Right atrium auricular region (tissue), 2 donors: ENCODE measurements at places on chromosomes 5 and 9. TPM values are rescaled to one million over a fixed set of nuclear protein-coding genes. Genes with fewer than 3 reads are reported as not detected.

GRCh38 chr5:37811866-37812265, 28.0 kb downstream of the GDNF start:
- no peaks in the 10 kb centered on the region for H3K36me3 ChIP-seq
- no peak overlapping the region for H3K27ac ChIP-seq
- no peak overlapping the region for H3K4me3 ChIP-seq

DNA sequence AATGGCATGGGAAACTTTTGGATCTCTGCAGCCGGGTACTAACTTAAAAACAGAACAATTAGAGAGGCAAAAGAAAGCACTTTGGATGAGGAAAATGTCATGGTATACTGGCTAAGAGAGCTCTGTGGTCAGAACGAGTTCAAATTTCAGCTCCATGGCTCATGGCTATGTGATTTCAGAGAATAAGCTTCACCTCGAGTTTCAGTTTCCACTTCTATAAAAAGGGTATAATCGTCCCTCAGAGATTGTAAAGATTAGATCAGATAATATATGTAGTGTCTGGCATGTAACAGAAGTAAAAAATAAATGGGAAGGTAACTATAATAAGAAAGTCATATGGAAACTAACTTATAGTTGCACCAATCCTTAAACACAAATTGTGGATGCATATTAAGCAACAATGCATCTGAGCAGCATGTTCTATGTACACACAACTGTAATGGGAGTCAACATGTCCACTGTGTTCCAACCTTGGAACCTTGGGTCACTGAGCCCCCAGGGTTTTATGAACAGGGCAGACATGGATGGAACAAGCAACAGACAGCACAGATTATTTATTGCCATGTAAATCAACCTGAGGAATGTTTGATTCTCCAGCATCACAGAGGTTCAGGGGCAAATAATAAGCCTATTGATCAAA, 145.4 kb downstream of the MAPKAP1 start:
- H3K27me3 ChIP-seq, result no peaks in the 10 kb centered on the region
- H3K36me3 ChIP-seq, result peaks cover 3% of the 10 kb centered on the region
- no peaks in the 10 kb centered on the region for H3K4me1 ChIP-seq
- H3K4me3 ChIP-seq, result no peak overlapping the region
- no peak for DNase-seq

Gene NUTM2G
- total RNA-seq, result not detected

Gene SHC3
- total RNA-seq, result 1.0 TPM
